Prostate gland (tissue), 2 donors: ENCODE measurements at places on chromosomes 1 and 21. TPM values are rescaled to one million over a fixed set of nuclear protein-coding genes. Genes with fewer than 3 reads are reported as not detected.

Gene PLA2G2D
- not detected for total RNA-seq

Gene S1PR1
- 9.7 TPM for total RNA-seq

Gene HSD11B1
- total RNA-seq = 9.3 TPM

DNA sequence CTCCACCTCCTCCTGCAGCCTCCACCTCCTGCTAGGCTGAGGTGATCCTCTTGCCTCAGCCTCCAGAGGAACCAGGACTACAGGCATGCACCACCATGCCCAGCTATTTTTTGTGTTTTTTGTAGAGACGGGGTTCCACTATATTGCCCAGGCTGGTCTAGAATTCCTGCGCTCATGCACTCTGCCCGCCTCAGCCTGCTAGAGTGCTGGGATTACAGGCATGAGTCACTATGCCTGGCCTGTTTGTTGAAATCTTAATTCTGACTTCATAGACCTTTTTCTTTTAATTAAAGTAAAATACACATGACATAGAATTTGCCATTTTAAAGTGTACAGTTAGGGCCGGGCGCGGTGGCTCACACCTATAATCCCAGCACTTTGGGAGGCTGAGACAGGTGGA lies 42.7 kb downstream of the FAAP20 start:
- DNase-seq = no peak

DNA sequence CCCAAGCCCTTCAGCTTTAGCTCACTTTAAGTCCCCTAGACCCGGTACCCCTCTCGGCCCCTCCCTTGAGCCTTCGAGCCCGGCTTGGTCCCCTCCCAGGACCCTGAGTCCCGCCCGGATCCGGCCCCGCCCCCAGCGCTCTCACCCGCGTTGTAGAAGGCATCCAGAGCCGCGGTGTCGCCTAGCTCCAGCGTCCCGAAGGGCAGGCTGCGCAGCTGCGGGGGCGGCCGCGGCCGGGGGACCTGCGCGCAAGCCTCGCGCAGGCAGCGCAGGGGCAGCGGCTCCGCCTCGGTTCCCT lies 699 bp downstream of the MAP3K6 start:
- DNase-seq = peak; percentile 81

DNA sequence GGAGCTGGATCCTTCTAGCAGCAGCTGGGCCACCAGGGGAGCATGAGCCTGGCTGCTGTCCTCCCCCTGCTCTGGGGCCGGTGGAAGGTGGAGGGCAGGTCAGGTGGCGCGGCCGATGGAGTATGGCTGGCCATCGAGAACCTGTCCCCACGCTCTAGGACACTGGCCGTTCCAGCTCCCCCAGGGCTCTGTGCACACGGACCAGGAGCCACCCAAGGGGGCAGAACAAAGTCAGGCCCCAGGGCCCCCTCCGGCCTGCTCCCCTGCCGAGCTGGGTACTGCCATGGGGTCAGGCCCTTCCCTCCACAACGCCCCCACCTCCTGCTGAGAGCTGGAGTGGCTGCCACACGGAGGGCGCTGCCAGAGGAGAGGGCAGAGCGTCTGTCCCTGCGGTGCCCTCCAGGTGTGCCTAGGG lies 4.5 kb upstream of the PLCH2 start:
- no peak for DNase-seq

DNA sequence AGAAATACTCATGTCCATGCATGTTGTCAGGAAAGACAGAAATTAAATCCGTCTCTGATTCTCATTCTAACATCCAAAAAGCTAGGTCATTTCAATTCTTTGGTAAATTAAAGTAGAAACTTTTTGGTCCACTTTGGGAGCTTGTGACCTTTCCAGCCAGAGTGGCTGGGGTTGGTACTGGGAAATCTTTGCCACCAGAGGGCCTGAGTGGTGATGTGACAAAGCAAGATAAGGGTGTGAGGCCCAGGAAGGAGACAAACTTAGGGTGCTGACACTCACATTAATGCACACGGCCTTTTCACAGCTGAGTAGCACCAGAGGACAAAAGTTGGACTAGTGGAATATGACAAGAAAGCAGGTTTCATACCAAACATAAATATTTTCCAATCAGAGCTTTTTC lies 144.3 kb downstream of the DNM3 start:
- DNase-seq = no peak

Gene TSTD1
- 137 TPM for total RNA-seq

DNA sequence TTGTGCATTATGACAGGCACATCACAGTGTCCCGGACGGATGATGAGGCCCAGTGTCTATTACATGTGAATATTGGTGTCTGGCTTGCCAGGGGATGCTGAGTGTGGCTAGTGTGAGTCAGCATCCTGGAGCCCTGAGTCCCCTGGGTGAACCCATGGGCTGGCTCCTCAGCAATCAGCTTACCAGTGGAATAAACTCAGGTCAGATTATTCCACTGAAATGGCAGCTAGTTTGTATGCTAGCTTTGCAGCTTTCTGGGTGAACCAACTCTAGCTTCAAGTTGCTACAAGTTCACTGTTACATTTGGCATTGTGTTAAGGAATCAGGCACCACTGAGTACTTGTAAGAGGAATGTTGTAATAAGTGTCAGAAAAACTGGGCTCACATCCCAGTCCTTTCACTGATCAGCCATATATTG lies 23.9 kb upstream of the RPTN start:
- peak; percentile 65 for DNase-seq

GRCh38 chr1:153536671-153537375 lies 1.0 kb upstream of the S100A6 start:
- DNase-seq = no peak

Gene SPRR4
- not detected for total RNA-seq

Gene NR0B2
- total RNA-seq = not detected

GRCh38 chr1:56824271-56824670 lies 5.1 kb upstream of the FYB2 start:
- no peak for DNase-seq

GRCh38 chr1:167782946-167783345 lies 61.2 kb downstream of the MPZL1 start:
- DNase-seq = no peak

DNA sequence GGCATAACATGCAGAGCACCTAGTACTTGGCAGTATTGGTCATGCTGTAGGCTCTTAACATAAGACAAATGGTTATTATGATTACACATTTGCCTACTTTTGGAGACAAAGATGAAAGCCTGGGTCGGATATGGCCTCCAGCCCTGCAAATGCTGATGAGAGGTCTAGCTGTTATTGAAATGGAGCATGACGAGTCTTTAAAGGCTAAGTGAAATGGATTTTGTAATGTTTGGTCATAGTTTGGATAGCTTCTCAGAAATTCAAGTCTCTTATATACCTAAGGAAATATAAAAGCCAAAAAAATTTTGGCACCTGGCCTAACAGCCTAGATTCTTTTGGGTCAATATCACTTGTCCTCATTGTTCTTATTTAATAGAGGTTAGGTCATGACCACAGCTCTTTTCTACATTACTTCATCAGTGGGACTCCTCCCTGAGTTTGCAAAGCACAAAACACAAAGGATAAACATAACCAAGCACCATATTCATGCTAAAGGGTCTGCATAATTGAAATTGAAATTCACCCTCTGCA lies 69.2 kb upstream of the WLS start:
- no peak for DNase-seq

DNA sequence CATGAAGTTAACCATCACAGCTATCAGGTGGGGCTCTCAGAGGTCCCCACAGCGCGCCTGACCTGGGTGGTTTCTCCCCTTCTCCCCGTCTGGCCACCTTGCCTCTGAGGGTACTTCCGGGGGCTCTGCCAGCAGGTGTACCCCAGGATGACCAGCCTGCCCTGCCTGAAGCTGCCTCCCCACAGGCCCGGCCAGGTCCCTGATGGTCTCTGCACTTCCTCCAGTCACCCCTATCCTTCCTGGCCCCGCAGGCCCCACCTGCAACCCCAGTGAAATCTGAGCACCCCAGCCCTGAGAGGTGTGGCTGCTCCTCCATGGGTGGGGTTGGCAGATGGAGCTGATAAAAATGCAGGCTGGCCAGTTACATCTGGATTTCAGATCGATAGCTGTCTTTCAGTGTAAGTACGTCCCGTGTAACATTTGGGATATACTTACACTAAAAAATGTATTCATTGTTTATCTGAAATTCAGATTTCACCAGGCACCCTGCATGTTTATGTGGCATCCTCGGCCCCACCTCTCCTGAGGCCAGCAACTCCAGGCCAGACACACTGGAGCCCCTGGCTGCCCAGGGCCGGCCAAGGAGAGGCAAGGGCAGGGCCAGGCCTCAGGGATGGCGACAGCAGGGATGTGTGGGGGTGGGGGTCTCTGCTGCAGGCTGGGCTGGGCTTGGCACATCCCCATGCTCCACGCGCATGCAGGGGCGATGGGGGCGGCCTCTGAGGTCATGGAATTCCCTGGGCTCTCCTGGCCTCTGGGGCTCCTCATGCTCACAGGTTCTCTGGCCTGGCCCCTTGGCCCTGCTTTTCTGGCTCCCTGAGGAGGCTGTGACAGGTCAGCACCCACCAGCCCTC lies 25.1 kb downstream of the LRRC3 start:
- DNase-seq = no peak

DNA sequence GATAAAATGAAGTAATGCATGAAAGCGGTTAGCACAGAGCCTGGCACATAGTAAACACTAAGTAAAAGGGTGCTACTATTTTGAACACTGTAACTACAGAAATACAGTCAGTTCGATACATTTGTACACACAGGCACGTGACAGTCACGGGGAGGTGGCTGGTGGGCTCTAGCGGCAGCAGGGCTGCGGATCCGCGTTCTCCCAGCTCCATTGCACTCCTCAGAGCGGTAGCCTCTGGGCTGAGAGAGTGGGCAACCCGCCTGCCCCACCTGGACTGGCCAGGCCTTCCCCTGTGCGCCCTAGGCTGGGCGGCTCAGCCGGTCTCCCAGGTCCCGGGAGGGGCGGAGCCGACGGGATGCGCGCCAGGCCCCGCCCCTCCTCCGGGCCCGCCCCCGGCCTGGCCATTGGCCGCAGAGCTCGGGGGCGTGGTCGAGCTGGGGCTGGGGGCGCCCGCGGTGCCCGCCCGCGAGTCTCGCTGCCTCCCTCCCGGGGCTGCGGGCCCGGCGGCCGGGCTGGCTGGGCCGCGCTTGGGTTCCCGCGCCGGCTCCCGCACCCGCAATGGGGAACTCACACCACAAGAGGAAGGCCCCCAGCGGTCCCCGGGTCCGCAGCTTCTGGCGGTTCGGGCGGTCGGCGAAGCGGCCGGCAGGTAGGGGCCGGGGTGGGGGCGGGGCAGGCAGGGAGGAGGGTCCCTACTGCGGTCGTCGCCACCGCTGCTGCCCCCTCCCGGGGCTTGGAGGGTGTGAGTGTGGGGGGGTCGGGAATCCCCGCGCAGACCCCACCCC lies 51.2 kb upstream of the SYNC start:
- DNase-seq = peak; percentile 84

DNA sequence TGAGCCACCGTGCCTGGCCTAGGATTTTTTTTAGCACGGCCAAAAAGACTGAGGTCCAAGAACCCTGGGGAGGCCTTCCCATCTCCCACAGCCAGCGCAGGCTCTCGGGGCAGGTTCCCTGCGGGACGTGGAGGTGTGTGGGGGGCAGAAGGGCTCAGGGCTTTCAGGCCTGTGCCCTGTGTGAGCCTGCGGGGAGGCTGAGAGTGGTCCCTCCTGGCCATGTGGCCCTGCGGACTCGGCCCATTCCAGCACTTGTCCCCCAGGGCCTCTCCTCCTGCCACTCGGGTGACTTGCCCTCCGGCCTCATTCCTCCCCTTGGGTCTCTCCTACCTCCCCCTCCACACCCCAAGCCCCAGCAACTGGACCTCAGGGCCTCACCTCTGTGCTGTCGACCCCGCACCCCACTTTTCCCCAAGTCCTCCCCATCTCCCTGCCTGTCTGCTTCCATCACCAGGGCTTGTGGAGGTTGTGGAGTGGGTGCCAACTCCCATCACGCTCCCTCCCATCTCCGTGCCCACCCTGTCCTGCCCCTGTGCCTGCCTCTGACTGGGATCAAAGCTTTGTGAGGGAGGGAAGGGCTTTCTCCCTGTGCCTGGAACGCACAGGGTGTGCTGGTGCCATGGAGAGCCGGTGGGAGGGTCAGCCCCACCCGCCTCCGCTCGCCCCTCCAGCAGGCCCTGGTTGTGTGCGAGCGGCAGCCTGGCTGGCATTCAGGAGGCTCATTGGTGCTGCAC lies 32.2 kb upstream of the DIP2A start:
- no peak for DNase-seq

DNA sequence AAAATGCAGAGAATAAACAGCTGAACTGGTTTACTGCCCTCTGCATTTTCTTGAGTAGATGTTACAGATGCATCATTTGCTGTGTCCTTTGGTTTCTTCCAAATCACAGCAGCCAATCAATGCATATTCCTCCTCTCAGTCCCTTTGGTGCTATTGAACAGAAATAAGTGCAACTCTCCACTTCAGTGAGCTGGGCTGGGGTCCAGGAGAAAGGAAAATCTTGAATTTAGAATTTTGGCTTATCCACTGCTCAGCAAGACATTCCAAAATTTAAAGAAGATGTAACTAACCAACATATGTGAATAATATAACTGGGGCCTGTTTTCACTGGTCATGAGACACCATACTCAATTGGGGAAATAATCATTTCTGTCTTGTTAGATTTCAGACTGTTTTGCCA lies 39.2 kb downstream of the PRMT6 start:
- DNase-seq = no peak

GRCh38 chr1:36764798-36765197 lies 269.5 kb downstream of the GRIK3 start:
- DNase-seq = no peak

Gene FBXO2
- total RNA-seq = 14.1 TPM

Gene SMIM12
- 10.7 TPM for total RNA-seq

- peak; percentile 10 for DNase-seq
Observed at GRCh38 chr1:243316366-243316989, 60.6 kb downstream of the SDCCAG8 start.

Gene VPS13D
- total RNA-seq = 80.8 TPM
